Frontal cortex (tissue), 4 donors: ENCODE measurements at places on chromosomes 4 and X.

GRCh38 chrX:11406109-11406765, 113.0 kb downstream of the AMELX start:
- no peak for DNase-seq

- DNase-seq, result no peak
Observed at GRCh38 chr4:93788712-93789111, 39.8 kb upstream of the ATOH1 start.

- no peak for DNase-seq
Observed at GRCh38 chr4:25890571-25891485, 23.2 kb upstream of the SMIM20 start.

DNA sequence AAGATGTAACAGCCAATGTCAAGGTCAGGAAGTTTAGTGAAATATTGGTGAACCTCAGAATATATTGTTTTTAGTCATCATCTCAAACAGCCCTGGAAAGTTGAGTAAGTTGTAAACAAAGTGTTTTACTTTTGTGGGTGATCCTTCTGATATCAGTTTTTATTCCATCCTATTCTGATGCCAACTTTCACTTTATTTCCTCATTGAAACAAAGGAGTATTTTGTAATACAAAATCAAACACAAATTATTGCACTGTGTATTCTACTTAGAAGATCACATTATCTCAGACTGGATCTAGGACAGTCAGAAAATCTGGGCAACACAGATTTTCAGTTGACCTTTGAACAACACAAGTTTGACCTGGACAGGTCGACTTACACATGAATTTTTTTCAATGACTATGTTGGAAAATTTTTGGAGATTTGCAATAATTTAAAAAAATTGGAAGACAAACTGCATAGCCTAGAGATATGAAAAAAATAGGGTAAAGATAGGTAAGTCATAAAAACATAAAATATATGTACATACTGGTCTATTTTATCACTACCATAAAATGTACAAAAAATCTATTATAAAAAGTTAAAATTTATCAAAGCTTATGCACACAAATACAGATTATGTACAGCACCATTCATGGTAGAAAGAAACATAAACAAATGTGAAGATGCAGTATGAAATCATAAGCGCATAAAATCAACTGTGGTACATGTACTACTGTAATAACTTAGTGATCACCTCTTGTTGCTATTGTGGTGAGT, 709.1 kb upstream of the FAM241A start:
- no peak for DNase-seq
